ENCODE measurements at places on chromosomes 1 and 21.
A peak's percentile ranks its signal among the peaks of the same experiment; 100 is the strongest.

DNA sequence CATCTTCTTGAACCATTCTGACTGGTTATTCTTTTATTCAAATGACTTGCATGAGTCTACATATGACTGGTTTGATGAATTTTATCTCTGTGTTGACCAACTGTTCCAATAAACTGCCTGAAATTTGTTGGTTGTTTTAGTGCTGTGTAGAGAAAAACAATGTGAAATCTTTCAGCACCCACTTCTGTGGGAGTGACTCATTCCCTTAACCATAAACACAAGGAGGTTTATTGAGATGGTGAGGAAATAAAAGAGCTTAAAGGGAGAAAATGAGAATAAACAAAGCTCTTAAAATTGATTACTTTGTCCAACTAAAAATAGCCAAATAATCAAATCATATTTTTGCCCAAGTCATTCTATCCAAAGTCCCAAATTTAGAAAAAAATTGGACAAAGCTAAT, 341.1 kb downstream of the TGFB2 start:
- DNase-seq, result no peak

GRCh38 chr1:22449636-22450035, 2.0 kb upstream of the ZBTB40 start:
- peak; percentile 62 for DNase-seq

- DNase-seq, result no peak
These were observed 134.8 kb downstream of the SETD4 start for GRCh38 chr21:35925497-35925896.

- no peak for DNase-seq
These were observed 5.3 kb downstream of the GALNT2 start for GRCh38 chr1:230072296-230072695.

DNA sequence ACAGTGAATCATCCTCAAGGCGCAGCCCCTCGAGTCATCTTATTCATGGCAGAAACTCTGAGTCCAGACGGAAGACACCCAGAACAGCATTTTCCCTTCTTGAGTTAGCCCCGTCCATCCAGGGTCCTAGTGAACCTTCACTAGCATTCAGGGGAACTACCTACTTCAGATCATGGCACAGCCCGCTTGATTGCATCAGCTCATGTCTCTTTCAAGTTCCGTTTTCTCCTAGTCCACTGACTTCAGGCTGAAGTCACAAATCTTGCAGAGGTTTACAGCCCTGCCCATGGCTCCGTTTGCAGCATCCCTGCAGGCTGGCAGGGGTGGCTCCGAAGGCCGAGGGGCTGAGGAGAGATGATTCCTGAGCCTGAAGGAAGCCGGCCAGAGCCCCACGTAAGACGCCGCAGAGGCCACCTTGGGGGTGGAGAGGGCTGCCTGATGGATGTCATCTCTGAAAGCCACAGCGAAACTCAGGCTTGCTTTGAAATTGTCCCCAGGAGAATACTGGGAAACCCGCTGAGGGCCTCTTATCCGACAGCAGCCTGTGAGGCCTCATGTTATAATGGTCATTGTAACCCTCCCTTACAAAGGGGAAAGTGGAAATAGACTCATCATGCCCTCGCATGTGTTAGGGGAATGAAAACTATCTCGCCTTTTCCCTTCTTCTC, 310.2 kb upstream of the AJAP1 start:
- DNase-seq, result no peak

- DNase-seq, result no peak
These were observed 612.4 kb downstream of the LTN1 start for GRCh38 chr21:28380241-28380640.

GRCh38 chr1:42936309-42937078, 22.2 kb downstream of the SLC2A1 start:
- no peak for DNase-seq

GRCh38 chr1:241612533-241613477, 27.4 kb downstream of the CHML start:
- no peak for DNase-seq

- DNase-seq, result no peak
These were observed 3.4 kb downstream of the PODN start for GRCh38 chr1:53065391-53065790.

DNA sequence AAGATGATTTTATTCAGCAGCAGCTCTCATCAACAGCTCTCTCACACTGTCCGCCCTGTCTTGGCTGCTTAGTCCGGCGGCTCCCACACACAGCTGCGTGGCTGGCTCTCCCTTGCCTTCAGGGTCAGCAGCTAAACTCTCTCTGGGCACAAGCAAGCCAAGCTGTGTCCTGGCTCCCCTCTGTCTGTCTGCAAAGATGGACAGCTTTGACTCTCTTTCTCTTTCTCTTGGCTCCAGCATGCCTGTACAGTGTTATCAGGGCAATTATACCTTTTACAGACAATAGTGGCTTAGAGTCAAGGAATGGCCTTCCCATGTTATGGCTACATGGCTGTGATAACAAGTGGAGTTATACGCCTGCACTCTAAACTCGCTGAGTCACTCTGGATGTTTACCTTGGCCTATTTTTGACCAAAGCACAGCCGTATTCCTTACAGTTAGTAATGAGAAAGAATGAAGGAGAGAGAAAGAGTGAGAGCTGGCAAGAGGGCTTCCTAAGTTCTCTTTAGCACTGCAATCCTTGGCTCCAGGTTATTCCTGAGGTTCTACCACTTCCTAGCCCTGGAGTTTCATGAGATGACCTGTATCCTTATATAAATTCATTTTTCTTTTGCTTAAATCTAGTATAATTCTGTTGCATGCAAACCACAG, 59.9 kb upstream of the ZSWIM5 start:
- no peak for DNase-seq

GRCh38 chr1:14897080-14897449, 256.5 kb upstream of the TMEM51 start:
- DNase-seq, result peak; percentile 4

- no peak for DNase-seq
These were observed 230.7 kb downstream of the TGFB2 start for GRCh38 chr1:218575856-218576255.

DNA sequence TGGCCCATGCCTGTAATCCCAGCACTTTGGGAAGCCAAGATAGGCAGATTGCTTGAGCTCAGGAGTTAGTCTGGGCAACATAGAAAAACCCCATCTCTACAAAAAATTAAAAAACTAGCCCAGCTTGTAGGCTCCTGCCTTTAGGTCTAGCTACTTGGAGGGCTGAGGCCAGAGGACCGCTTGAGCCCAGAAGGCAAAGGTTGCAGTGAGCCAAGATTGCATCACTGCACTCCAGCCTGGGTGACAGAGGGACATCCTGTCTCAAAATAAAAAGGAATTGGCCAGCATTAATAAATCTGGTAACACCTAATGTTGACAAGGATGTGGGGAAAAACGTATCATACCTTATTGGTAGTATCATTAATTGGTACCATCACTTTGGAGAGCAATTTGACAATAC, 396.2 kb downstream of the PLPP3 start:
- DNase-seq, result no peak

- no peak for DNase-seq
These were observed 231.6 kb downstream of the NRIP1 start for GRCh38 chr21:14833241-14833640.

DNA sequence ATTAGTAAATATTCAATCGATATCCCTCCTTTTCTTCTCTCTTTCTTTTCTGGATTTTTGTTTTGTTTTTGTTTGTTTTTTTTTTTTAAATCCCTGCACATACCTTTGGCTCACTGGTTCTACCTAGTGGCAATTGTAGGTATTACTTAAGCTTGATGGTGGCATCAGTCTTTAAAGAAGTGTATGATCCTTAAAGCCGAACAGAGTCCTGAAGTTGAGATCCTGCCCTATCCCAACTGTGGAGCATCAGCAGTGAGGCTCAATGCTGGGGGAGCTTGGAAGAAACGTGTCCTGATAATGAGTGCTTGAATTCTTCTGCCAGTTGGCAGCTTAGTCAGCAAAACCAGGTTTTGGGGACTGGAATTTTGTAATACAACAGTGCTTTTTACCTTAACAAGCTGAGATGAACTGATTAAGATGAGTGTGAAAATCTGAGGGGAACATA, 60.8 kb downstream of the FASLG start:
- DNase-seq, result peak; percentile 23

DNA sequence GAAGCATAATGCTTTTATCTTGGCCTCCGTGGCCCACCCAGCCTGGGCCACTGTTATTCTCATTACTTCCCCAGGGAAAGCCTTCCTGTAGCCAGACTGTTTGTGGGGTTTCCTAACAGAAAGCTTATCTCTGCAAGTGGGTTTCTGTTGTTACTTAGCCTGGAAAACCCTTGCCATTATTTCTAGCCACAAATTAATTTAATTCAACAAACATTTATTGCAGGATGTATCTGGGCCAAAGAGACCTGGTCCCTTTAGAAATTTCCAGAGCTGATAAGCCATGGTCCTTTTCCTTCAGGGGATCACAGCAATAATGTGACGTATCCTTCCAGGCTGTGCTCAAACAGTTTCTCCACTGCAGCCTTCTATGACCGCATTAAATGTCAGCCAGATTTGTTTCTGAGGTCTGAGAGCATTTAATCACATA, 20.9 kb downstream of the TNN start:
- no peak for DNase-seq

DNA sequence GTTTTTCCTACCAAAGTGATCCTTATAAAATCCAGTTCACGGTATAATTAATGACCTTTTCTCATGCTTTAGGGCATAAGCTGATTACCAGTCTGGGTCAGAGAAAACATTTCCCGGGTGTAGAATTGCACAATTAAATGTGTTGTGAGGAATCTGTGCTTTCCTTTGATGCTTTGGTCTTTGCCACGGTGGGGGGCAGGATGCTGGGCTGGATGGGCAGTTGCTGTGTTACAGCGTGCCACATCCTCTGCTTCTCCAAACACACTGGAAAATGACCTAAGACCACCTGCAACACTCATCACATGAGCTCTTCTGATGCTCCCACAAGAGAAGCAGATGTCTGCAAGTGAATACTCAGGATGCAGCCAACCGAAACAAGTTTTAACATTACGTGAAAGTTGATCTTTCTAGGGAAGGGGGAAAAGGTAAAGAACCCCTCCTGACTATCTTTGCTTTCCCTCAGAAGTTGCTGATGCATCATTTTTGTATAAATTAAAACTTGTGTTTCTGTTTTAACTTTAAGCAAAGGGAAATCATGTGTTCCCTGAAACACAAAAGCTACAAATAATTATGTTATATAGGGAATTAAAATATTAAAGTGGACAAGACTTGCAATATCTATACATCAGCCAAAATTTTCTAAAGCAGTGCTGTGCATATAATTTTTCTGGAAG, 515.3 kb upstream of the NR5A2 start:
- peak; percentile 45 for DNase-seq

GRCh38 chr1:158830904-158831507, at the start of gene MNDA:
Gene MNDA (plus strand): TSS chr1:158831351. CDS start chr1:158842154, 10,803 bp downstream.
- DNase-seq, result no peak

GRCh38 chr1:108009603-108010195, 44.7 kb upstream of the VAV3 start:
- DNase-seq, result no peak

- no peak for DNase-seq
These were observed 6.5 kb upstream of the RPTN start for GRCh38 chr1:152165286-152166077.
